ENCODE measurements at places on chromosomes 5 and 9. TPM values are rescaled to one million over a fixed set of nuclear protein-coding genes. Genes with fewer than 3 reads are reported as not detected.

ABLIM3 gene
- 109 TPM for total RNA-seq

DEPDC1B gene
- total RNA-seq: 0.16 TPM

GRCh38 chr5:180563994-180564393 is 27.3 kb downstream of the SCGB3A1 start:
- no peak for DNase-seq

KCNN2 gene
- total RNA-seq: 22.4 TPM

DNA sequence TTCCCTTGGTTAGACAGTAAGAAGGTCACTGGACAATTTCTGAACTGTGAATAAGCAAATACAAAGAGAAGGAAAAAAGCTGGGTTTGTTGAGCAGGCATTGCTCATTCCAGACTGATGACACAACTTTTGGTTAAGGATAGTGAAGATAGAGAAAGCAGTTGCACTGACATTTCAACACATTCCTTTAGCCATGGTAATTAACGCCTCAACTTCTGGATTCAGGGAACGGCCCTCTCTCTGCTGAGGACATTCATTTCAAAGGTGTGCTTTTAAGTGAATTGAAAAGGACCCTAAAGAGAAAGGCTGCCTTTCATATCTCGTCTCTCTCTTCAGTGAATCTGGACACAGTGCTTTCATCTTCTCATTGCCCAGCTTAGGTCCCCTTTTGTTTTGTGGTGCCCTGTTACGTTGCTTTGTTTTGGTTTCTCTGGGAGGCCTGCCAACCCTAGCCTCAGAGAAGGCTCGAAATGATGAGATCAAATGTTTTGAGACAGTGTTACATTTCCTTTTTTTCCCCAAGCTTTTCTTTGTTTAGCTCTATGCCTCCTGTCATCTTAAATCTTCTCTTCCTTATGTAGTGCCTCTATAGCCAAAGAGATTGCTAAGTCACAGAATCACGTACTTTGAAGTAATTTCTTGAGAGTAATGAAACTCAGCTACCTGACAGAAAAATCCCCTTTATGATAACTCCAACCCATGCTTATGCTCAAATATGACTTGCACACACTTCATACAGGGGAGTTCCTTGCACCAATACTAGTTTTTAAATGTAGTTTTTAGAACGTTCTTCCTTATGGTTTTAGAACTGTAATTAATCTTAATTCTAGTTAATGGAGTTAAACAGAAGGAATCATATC is 94.4 kb upstream of the IFNE start:
- no peak for DNase-seq

IL3 gene
- not detected for total RNA-seq

DNA sequence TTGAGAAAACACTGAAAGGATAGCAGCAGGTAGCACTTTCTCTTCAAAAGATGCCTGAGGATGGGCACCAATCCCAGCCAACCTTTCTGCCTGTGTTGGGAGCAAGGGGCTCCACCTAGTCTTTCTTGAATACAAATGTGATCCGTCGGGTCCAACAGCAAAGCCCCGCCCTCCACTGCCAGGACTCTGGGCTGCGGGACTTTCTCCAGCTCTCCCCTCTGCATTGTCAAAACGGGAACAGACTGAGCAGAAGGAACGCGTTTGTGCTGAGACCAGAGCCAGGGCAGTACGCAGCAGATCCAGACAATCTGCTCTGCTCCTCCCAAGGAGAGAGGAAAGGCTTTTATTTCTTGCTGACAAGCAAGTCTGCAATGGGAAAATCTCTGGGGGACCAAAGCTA is 139.7 kb downstream of the SEC61B start:
- no peak for DNase-seq

EDIL3 gene
- total RNA-seq: 10.8 TPM

GRCh38 chr5:124721229-124721735 is 25.2 kb downstream of the ZNF608 start:
- no peak for DNase-seq

DNA sequence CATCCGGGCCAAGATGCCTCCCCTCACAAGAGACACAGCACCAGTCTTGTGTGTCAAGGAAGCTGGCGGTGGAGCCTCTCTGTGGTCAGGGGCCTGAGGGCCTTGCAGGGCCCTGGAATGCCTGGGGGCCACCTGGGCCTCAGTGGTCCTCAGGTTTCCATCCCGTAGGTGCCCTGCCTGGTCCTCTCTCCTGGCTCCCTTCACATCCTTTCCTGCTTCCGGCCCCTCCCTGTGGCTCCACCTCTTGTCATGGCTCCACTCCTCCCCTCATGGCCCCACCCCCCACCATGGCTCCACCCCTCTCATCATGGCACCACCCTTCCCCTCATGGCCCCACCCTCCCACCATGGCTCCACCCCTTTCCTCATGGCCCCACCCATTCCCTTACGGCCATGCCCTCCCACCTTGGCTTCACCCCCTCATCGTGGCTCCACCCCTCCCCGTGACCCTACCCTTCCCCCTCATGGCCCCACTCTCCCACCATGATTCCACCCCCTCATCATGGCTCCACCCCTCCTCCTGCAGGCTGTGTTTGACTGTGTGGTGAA is 175.8 kb downstream of the CACNA1B start:
- no peak for DNase-seq

LCP2 gene
- 6.5 TPM for total RNA-seq
